T-helper 9 cell (primary cell): ENCODE measurements at places on chromosomes 1 and 21.
A peak's percentile ranks its signal among the peaks of the same experiment; 100 is the strongest.

DNA sequence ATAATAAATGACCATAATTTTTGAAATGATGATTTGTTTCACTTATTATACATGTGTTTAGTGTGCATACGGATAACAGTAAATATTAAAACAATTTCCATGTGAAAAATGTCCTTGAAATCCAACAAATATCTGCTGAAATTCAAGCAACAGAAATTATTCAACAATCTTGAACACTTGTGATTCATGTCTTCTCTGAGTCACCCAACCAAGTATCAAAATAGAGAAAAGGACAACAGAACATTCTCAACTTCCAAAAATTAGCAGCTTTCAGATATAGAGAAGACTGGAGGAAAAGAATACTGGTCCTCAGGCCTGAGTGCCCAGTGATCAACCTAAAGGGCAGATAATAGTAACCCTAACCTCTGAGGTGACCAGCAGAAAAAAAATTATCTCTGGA, 90.8 kb downstream of the VAV3 start:
- no peak for DNase-seq

GRCh38 chr1:82483146-82483545, 682.4 kb downstream of the ADGRL2 start:
- DNase-seq, result no peak

- no peak for DNase-seq
These were observed 165.7 kb downstream of the RHOU start for GRCh38 chr1:228900886-228901392.

GRCh38 chr1:38899560-38899959, 18.2 kb upstream of the GJA9 start:
- DNase-seq, result no peak

- no peak for DNase-seq
These were observed 119.2 kb downstream of the TM2D1 start for GRCh38 chr1:61605607-61606321.

DNA sequence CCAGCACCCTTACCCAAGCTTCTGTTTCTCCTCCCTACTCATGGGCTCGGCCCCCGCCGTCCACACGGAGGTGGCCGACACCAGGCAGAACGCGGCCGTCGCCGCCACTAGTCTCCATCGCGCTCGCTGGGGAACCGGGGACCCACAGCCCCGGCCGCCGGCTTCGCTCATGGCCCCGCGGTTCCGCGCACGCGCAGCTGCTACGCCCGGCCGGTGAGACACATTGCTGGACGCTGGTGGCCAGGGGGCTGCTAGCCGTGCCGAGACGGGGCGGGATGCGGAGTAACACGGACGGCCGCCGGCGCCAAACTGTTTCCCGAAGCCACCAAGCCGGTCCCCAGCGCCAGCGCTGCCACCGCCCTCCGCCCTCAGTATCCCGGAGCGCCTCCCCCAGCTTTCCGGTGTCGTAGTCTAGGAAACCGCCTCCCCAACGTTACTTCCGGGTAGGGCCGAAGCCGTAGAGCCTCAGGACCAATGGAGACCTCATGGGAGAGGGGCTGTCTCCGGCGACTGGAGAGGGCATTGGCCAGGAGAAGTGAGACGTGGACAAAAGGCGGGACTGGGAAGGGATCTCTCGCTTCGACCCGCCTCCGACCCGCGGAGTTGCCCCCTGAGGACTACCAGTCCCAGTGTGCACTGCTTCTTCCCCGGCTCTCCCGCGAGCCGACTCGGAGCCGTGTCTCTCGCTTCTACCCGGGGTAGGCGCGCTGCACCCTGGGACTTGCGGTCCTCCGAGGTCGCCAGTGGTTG, at the start of gene EDEM3:
Gene EDEM3, minus strand, starts transcription at position 383 of the 750 bp plus-strand sequence. Its CDS starts 212 bp downstream, at position 171.
- DNase-seq, result peak; percentile 94

DNA sequence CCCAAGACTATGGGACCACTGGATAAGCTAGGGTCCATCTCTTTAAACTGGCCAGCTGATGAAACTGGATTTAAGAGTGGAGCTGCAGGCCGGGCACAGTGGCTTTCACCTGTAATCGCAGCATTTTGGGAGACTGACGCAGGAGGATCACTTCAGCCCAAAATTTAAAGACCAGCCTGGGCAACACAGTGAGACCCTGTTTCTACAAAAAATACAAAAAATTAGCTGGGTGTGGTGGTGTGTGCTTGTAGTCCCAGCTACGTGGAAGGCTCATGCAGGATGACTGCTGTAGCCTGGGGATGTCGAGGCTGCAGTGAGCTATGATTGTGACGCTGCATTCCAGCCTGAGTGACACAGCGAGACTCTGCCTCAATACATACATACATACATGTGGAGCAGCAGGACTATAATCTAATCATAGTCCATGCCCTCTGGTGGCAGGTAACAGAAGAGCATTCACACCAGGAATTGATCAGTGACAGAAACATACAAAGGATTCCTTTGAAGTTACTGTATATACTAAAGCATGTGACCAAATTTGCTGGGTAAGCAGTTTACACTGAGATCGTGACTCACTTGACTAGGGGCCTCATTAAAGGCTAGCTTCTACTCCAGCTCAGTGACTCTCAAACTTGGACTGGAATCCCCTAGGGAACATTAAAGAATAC, 101.5 kb upstream of the SLFNL1 start:
- no peak for DNase-seq

DNA sequence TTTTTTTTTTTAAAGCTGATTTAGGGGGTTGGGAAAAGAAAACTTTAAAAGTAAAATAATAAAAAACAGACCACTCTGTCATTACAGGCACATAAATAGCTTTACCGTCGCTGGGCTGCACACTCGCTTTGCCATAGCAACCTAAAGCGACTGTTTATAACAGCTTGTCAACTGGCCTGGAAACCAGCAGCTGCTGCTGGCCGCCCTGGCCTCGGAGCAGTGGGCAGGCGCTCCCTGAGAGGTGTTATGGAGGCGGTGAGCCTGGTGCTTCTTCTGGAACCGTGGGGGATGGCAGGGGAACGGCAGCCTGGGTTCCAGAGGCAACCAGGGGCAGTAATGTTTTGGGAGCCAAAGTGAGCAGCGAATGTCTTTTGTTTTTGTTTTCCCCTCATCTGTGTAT, 45.7 kb downstream of the ATP2B4 start:
- DNase-seq, result no peak

DNA sequence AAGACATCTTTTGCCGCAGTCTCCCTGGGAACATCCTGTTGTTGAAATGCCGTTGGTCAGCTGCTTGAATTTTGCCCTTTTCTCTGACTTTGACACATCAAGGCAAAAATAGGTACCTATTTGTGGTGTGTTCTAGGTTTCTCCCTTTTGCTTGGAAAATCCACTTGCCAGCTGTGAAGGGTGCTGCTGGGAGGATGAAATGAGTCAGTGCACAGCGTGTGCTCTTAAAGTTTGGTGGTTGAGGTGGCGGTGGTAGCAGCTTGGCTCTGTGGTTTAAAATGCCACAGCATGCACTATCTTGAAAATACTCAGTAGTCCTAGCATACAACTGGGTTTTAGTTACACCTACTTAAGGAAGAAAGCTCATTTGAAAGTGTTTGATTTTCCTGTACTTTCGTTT, 183.8 kb downstream of the DHRS3 start:
- DNase-seq, result peak; percentile 19

GRCh38 chr1:156838972-156839371, 19.9 kb downstream of the INSRR start:
- peak; percentile 41 for DNase-seq

- DNase-seq, result no peak
These were observed 13.3 kb downstream of the OVAAL start for GRCh38 chr1:180571832-180572636.

GRCh38 chr1:211066781-211067384, 67.1 kb downstream of the KCNH1 start:
- DNase-seq, result no peak

GRCh38 chr1:58895082-58895481, 111.2 kb upstream of the JUN start:
- DNase-seq, result no peak

- no peak for DNase-seq
These were observed 27.8 kb downstream of the LRRC7 start for GRCh38 chr1:69595486-69595885.

DNA sequence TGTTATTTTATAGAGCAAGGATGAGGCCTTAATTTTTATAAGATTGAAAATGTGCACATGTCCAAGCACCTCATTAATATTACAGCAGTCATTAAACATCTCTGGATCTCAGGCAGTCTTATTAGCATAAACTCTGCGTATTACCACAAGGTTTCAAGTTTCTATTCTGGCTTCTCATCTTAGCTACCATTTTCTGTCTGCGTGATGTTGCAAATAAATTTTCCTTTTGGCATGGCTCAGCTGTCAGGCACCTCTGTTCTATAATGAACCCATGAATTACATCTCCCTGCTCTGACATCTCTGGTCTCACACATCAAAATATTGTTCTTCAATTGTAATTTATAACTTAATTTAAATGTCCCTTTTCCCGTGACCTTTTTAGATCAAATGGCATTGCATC, 156.5 kb downstream of the SLC45A1 start:
- no peak for DNase-seq

DNA sequence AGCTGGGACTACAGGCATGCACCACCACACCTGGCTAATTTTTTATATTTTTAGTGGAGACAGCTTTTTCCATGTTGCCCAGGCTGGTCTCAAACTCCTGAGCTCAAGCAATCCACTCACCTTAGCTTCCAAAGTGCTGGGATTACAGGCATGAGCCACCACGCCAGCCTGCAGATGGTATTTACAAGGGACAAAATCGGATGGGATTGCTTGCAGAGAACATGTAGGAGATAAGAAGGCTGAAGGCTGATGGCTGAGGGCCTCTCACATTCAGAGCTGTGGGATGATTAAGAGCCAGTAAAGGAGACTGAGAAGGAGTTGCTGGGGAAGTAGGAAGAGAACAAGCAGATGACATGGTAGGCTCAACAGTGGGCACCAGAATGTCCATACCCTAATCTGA, 24.0 kb upstream of the QSOX1 start:
- no peak for DNase-seq

GRCh38 chr1:98030976-98031375, 110.1 kb upstream of the DPYD start:
- no peak for DNase-seq

GRCh38 chr1:17149771-17150170, 30.5 kb upstream of the PADI2 start:
- no peak for DNase-seq

DNA sequence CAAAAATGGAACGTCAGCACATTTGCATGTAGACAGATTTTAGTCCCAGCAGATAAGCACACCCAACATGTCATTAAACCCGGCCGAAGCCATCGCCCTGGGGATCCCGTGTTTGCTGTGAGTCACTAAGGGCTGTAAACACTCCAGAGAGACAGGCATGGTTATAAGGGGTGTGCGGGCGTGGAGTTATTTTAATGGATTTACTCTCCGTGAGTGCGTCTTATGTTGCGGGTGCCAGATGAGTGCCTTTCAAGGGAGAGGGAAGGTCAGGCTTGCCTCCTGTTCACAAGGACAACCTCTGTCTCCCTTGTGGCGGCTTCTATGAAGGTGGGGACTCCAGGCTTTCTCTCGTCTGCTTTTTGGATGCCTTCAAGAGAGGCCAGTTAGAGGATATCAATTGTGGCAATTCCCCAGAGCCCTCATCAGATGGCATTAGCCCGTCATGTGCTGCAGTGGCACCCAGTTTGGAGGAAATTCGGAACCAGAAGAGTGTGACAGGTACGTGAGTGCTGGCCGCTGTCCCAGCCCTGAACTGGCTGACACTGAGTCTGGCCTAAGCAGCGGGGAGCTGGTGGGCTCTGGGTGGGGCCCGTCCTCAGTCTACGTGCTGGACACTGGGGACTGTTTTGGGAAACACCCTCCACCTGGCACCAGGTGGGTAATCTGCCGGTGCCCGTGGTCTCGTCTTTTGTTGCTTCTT, 223.8 kb upstream of the TMEM51 start:
- DNase-seq, result no peak

GRCh38 chr1:221030990-221031389, 151.7 kb downstream of the HLX start:
- DNase-seq, result no peak

DNA sequence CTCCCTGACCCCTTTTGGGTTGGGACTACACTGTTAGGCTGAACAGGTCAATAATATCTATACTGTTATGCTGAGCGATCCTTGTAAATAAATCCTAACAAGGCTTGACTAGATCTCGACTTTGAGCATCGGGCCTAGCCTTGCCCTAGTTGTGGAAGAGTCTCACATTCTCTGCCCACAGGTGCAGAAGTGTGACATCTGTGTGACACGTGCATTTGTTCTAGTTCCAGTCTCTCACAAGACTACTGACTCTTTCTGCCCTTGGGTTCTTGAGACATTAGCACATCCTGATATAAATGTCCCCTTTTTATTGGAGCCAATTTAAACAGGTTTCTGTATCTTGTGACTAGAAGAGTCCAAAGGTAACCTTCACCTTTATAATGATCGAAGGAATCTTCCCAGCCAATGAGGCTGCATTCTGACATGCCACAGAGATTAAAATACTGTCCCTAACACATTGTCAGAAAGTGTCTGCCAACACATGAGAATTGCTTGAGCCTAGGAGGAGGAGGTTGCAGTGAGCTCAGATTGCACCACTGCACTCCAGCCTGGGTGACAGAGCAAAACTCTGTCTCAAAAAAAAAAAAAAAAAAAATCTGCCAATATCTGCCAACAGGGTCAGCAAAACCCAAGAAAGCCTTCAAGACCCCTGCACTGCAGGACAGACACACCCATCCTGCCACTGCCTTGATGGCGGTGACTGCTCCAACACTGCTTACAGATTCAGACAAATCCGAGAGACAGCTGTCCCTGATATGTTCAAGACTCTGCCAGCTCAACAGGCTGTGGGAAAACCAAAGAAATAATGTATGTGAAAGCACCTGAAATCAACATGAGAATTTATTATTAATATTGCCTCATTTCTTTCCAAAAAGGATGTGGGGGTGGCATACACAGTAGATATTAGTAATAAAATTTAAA, 56.5 kb upstream of the PSEN2 start:
- no peak for DNase-seq

DNA sequence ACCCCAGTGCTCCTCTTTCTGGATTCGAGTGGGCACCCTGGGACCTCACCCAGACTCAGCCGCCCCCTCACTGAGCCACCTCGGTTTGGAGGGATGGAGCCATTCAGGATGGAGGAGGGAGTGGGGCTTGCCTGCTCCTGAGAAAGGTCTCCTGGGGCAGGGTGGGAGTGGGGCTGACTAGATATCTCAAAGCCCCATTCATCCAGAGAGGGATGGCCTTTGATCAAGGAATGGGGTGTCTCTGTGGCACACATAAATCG, 10.1 kb upstream of the SPSB1 start:
- no peak for DNase-seq

GRCh38 chr1:119703666-119704450, 7.9 kb upstream of the PHGDH start:
- no peak for DNase-seq

- no peak for DNase-seq
These were observed 7.5 kb downstream of the NGF start for GRCh38 chr1:115330480-115331013.

GRCh38 chr21:44337449-44337848, 1.7 kb downstream of the CFAP410 start:
- no peak for DNase-seq

- no peak for DNase-seq
These were observed 29.2 kb downstream of the UCK2 start for GRCh38 chr1:165856606-165857005.

GRCh38 chr1:71350805-71351204, 270.0 kb upstream of the ZRANB2 start:
- DNase-seq, result no peak

GRCh38 chr1:191495040-191495439, 663.2 kb upstream of the RGS18 start:
- DNase-seq, result no peak
